HEK293T (cell line): ENCODE measurements at places on chromosomes 6 and 20.

DNA sequence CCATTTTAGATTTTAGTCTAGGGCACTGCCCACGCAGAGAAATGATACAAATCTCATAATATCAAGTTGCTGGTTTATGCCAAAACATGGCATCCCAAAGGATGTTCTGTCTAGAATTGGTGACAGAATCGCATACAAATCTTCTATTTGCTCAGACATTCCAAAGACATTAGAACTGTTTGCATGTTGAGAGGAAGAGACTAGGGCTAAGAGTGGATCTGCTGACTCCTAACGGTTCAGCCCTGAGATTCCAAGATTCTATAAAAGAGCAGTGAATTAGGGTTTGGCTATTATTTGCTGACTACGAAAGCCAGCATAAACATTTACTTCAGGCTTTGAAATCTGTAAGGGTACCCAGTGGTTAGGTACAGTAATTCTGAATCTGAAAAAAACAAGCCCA lies 3.6 kb downstream of the EPB41L2 start:
- DNase-seq, result no peak

DNA sequence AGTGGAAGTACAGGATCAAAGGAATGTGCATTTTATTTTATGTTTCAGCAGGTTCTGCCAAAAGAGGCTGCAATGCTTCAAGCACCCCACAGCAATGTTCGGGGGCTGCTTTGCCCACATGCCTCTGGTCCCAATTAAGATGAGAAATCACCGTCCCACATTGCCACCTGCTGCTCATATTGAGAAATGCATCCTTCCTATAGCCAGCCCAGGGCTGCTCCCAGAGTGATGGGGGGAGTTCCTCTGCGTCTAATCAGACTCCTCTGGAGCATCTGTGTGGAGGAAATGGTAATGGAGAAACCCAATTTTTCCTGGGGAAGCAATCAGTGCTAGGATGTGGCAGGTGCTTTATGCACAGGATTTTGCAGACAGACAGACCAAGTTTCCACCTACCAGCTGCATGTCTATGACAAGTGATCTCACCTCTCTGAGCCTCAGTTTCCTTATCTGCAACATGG lies 33.7 kb downstream of the PTGIS start:
- peak; percentile 75 for DNase-seq

DNA sequence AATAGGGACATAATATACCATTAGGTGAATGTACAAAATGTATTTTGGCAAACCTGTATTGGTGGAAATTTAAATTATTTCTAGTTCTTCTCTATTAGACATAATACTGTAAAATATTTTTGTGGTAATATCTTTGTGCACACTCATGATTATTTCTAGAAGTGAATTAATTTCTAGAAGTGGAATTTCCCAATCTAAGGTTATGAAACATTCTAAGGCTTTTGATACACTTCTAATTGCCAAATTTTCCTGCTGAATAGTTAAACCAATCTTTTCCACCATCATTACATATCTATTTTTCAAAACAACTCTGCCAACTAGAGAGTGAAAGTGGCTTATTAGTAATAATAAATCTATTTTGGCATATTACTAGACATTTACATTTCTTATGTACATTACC lies 1.8 kb upstream of the CCND3 start:
- no peak for DNase-seq

DNA sequence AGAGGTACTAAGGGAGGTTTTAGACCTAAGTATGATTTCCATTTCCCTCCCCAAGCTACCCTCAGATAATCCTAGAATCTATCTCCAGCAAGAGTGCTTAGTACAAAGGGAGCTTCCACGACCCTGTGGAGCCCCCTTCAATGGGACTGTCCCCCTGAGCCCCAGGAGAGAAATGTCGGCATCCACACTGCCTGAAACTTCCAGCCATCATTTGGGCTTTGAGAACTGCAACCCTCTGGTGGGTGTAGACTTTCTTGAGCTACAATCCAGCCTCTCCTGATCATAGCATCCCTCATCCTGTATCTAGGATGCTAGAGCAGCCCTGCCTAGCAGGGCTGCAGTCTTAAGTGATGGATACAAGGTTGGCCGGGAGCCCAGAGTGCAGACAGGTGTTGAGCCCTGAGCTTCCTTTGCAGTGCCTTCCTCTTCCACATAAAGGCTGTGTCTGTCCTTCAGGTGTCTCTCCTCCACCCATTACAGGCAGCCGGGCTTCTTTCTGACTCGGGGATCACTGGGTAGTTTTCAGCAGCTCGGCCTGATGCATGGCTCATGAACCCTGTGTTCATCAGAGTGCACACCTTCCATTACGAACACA lies 424.5 kb downstream of the PREX1 start:
- DNase-seq, result no peak

DNA sequence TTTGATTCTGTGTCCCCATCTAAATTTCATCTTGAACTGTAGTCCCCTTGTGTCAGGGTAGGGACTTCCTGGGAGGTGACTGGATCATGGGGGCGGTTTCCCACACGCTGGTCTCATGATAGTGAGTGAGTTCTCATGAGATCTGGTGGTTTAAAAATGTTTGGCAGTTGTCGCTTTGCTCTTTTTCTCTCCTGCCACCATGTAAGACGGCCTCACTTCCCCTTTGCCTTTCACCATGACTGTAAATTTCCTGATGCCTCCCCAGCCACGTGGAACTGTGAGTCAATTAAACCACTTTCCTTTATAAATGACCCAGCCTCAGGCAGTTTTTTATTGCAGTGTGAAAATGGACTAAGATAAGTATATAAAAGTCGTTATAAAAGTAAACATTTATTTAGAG lies 80.5 kb upstream of the SGK1 start:
- DNase-seq, result no peak

- DNase-seq, result no peak
Measured at GRCh38 chr6:85464722-85465150, 14.9 kb downstream of the NT5E start.

- DNase-seq, result no peak
Measured at GRCh38 chr20:10513931-10514575, 78.9 kb downstream of the SLX4IP start.

DNA sequence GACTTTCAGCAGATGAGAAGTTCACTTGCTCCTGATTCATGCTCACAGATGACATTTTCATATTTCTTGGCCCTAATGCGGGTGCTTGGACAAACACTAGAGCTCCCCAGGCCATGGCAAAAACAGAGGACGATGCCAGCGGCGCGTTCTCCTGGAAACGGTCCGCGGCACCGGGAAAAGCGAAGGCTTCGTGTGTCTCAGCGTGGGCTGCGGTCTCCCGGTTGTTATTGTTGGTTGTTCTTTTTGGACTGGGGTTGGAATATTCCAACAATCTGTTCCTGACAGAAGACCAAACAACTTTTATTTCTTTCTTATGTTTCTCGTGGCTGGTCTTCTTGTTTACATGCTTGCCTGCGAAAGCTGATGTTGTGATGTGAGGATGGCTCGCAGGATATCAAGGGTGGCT lies 46.8 kb upstream of the NEDD9 start:
- DNase-seq, result no peak
